Neural crest cell (in vitro differentiated cells): ENCODE measurements at places on chromosomes 4 and X.

GRCh38 chrX:74656079-74656745 is 41.8 kb upstream of the RLIM start:
- no peak for DNase-seq

DNA sequence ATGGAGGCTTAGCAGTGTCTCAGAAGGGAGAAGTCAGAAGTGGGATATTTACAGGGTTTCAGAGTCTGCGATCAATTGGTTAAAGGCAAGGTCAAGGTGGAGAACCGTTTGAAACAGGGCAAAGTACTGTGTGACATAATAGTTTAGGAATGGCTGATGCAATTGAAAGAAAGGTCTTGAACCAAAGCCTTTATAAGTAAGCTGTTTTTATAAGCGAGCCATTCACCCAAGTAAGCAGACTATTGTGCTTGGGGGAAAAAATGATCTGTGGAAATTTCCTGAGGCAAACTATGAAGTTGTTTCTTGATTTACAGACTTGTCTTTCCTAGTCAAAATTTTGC is 327.3 kb downstream of the CAMK2D start:
- no peak for DNase-seq

DNA sequence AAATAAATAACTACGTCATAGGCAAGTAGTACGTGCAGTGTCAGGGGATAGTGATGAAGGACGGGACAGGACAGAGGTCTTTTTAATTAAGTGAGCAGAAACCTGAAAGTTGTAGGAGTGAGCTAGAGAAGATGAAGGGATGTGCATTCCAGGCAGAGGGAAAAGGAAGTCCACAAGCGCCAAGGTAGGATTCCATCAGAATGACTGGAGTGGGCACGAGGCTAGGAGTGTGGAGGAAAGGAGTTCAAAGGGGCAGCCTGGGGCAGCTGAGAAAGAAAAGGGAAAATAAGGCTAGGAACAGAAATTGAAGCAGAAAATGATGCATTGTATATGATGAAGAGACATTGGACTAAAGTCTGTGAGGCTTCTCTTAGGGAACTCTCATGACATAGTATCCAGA is 192.2 kb upstream of the TLL1 start:
- no peak for DNase-seq

DNA sequence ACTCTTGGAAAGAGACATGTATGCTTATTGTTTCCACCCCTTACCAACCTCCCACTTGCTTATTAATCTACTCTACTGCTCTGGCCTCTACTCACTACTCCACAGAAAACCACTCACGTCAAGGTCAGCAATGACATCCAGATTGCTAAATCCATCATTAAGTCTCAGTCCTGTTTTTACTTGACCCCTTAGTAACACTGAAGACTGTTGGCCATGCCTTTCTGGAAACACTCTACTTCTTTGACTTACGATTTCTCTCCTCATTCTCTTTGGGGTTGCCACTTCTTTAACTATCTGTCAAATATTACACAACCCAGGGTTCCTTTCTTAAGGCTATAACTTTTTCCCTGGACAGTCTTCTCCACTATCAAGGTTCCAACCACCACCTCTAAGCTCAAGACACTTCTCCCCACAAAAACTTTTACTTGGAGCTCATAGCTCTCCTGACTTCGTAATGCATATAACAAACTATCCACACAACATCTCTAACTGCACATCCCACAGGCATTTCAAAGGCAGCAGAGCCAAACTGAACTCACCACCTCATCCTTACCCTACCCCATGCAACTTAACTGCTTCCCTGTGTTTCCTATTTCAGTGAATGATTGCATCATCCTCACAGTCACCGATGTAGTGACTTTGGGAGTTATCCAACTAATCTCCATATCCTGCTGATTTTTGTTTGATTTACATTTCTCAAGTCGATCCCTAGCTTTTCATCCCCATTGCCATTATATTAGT is 15.8 kb upstream of the MAGEA4 start:
- DNase-seq: no peak

- no peak for DNase-seq
Observed at GRCh38 chr4:14289708-14290107, 662.2 kb upstream of the BOD1L1 start.

GRCh38 chr4:174522183-174523024 is at the start of gene HPGD:
HPGD (minus strand) TSS chr4:174522488; CDS start chr4:174522451, 37 bp downstream.
- peak; percentile 26 for DNase-seq
